ENCODE measurements at places on chromosomes 2 and 18.

DNA sequence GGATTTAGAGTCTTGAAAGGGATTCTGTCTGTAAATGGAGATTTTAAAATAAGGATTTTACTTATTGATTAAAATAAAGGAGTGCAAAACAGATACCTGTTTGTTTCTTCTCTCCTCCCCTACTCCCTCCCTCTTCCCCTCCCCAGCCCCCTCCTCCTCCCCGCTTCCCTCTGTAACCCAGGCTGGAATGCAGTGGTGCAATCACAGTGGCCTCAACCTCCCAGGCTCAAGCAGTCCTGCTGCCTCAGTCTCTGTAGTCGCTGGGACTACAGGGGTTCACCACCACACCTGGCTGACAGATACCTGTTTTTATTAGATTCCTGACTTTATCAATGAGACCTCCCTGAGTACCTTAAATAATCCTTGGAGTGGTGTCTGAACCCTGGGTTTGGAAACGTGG lies 57.1 kb downstream of the OXER1 start:
- no peak for DNase-seq

DNA sequence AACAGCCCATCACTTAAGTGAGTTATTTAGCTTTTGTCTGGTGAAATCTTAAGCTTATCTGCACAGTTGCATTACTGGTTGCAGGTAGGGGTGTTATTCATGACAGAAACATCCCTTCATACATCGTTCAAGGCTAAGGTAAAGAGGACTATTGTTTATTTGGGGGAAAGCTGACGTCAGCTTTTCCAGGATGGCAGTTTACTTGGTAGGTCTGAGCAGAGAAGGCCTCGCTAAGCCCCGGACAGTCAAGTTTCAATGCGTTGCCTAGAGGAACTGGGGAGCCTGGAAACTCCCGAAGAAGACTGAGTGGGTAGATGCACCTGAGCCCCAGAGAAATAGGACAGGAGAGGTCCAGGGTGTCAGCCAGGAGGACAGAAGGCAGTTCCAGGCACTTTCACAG lies 2.2 kb downstream of the RNU4ATAC start:
- DNase-seq, result no peak

- peak; percentile 53 for DNase-seq
Observed at GRCh38 chr2:42095923-42096408, 48.1 kb downstream of the PKDCC start.

- no peak for DNase-seq
Observed at GRCh38 chr2:241002275-241003046, 4.0 kb downstream of the SNED1 start.

DNA sequence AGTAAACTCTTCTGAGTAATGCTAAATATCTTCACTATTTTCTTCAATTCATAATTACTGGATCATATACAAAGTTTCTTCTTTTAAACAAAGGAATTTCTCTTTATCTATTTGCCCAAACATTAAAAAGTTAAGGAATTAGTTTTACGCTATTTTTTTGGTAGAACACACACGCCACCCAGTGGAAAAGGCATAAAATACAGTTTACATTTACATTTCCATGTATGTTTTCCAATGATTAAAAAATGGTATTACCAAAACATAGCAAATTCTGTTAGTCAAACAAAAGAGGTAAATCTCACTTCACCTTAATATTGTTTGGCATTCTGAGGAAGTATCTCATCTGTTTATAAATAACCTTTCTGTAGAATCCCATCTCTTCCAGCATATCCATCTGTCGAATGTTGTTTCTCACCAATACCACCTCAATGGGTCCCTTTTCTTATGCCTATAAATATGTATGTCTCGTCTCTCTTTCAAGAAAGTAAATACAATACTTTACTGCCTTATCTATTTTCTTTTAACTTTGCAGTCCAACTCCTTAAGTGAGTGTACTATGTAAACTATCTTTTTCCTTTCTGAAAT lies 7.2 kb downstream of the BOLL start:
- peak; percentile 7 for DNase-seq

GRCh38 chr18:79624356-79625170 lies 55.0 kb upstream of the CTDP1 start:
- no peak for DNase-seq

DNA sequence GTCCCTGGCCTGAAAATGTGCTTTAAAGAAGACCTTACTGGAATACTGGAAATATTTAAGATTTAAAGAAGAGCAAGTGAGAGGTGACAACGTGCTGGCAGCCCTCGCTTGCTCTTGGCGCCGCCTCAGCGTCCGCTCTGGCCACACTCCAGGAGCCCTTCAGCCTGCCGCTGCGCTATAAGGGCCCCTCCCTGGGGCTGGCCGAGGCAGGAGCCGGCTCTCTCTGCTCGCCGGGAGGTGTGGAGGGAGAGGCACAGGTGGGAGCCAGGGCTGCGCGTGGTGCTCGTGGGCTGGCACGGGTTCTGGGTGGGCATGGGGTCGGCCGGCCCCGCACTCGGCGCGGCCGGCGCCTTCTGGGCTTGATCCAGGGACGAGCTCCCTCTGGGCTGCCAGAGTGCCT lies 2.9 kb upstream of the COQ10B start:
- no peak for DNase-seq

- peak; percentile 61 for DNase-seq
Observed at GRCh38 chr2:112483042-112483473, 1.1 kb downstream of the TTL start.

DNA sequence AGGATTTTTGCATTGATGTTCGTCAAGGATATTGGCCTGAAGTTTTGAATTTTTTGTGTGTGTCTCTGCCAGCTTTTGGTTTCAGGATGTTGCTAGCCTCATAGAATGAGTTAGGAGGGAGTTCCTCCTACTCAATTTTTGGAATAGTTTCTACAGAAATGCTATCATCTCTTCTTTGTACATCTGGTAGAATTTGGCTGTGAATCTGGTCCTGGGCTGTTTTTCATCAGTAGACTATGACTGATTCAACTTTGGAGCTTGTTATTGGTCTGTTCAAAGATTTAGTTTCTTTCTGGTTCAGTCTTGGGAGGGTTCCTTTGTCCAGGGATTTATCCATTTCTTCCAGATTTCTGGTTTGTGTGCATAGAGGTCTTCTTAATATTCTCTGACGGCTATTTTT lies 166.7 kb downstream of the ST6GAL2 start:
- DNase-seq, result no peak

DNA sequence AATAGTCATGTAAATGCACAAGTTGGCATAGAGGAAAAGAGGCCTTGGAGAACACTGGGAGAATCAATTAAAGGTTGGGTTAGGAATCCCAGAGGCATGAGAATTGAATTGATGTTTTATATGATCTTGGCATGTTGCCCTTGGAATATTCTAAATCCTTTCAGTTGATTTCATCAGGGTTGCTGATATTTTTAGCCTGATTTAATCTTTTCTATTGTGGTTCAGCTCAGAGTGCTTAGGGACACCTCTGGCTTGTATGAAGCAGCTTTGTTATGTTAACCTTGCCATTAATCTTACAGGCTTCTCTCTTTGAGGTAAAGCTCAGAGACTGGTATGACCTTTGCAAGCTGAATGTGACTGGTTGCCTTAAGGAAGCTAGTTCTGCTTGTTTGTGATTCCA lies 64.4 kb upstream of the LYPD6B start:
- no peak for DNase-seq

- DNase-seq, result no peak
Observed at GRCh38 chr2:65353046-65353445, 79.4 kb downstream of the SPRED2 start.

GRCh38 chr2:53641290-53641689 lies 126.3 kb upstream of the CHAC2 start:
- DNase-seq, result no peak

DNA sequence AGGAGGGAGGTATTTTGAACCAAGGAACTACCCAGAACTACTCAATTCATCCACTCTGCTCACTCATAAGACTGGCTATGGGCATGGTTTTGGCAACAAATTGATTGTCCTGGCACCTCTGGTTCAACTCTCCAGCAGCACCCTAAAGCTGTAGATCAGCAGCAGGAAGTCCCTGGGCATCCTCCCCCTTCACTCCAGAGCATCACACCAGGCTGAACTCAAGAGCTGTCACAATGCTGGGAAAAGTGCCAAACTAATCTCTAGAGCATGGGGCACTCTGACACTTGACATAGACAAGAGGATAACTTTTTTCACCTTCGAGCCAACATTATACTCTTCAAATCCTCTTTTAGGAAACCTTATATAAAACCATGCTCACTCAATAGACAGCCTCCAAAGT lies 154.1 kb upstream of the RBBP8 start:
- no peak for DNase-seq

Measured in kidney glomerular epithelial cell (primary cell).